Glutamatergic neuron (in vitro differentiated cells): ENCODE measurements at places on chromosomes 3 and 15. TPM values are rescaled to one million over a fixed set of nuclear protein-coding genes. Genes with fewer than 3 reads are reported as not detected.

Gene GOLGA6A
- 0.83 TPM for total RNA-seq

GRCh38 chr3:57298041-57298440 is 5.6 kb upstream of the ASB14 start:
- DNase-seq, result no peak

DNA sequence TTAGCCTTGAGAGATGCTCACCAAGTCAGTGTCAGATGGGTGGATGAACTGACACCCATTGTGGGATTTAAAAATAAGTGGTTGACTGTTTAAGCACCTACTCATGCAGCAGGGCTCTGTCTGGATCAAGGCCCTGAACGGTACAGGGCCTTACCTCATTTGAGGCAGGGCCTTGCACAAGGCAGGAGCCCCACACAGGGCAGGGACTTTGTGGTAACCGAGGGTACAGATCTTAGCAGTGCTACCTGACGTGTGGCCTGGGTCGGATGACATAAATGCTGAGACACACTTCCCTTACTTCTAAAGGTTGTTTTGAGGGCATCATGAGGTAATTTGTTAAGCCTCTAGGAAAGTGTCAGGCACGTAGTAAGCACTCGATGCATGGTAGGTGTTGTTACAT is 59.5 kb upstream of the PLXNA1 start:
- DNase-seq, result no peak

GRCh38 chr3:136396916-136397315 is 146.8 kb downstream of the PCCB start:
- DNase-seq, result no peak

- DNase-seq, result no peak
Measured at GRCh38 chr15:58396181-58396580, 35.6 kb upstream of the LIPC start.
